ENCODE measurements at places on chromosomes 16 and 17.

GRCh38 chr17:82686366-82687324 is 11.9 kb downstream of the RAB40B start:
- no peak for DNase-seq

DNA sequence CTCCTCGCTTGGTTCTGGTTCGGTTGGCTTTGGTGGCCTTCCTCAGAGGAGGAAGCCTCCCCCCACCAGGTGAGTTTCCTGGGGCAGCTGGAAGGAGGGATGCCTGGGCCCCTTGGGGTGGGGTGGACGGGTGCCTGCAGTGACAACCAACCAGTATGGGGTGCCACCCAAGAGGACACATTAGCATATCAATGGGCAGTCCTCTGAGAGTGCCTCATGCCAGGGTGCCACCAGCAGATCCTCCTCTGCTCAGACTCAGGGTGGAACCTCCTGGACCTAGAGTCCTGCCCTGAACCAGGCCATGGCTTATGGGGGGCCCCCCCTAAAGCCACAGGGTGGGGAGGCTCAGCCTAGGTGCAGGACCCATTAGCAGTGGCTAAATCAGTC is 2.7 kb downstream of the PPP1R1B start:
- no peak for DNase-seq

DNA sequence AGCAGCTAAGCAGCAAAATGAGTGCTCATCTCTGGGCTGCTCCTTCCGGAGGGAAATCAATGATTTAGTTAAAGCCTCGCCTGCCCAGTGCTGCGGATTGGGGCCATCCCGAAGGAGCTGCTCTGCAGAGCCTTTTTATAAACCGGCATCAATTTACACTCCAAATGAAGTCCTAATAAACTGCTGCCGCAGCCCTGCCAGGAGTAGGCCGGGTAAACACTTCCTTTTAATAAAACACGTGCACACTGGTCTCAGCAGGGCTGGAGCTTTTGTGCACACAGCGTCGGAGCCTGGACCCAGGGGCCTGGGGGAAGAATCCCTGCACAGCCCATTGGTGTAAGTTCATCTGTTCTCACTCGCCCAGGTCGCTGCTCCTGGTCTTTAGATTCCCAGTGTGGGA is 79.6 kb upstream of the HS3ST2 start:
- no peak for DNase-seq

DNA sequence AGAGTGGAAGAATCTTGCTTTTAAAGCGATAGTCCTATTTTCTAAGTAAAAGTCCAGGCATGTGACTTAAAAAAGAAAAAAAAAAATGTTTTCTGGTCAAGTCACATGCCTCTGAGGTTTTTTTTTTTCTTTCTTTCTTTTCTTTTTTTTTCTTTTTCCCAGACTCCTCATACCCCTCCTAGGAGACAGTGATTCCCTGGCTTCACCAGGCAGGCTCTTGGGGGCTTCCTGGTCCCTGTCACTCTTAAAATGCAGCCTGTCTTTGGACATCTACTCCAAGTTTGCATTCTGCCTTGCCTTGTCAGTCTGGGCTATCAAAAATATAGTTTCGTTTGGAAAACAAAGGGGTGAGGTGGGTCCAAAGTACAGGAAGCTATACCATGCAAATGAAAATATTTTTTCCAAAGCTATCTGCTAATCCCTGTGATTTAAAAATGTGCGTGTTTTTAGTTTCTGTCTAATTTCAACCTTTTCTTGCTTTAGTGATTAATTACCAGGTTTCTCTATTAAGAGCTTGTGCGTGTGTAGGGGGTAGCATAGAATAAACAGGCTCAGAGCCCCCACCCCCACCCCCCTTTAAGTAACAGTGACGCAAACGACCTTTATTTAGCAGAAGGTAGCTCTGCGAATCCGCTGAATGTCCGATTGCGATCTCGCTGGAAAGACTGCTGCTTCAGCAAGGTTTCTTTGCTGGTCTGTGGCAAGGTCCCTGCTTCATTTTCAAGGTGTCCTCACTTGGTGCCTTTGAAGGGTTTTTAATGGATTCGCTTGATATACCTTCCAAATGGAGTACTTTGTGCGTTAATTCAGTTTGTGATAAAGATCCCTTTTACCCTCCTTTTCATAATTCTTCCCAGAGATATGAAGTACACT is 510.2 kb downstream of the WWOX start:
- DNase-seq: no peak

- no peak for DNase-seq
Measured at GRCh38 chr17:61408151-61409041, 8.8 kb downstream of the TBX2 start.

GRCh38 chr17:4199818-4200402 is 56.9 kb downstream of the CYB5D2 start:
- no peak for DNase-seq

GRCh38 chr17:82703036-82703745 is 4.7 kb upstream of the RAB40B start:
- DNase-seq: no peak

GRCh38 chr17:862582-862981 is 80.4 kb downstream of the MRM3 start:
- no peak for DNase-seq

GRCh38 chr17:8556074-8556473 is 74.5 kb downstream of the MYH10 start:
- no peak for DNase-seq

DNA sequence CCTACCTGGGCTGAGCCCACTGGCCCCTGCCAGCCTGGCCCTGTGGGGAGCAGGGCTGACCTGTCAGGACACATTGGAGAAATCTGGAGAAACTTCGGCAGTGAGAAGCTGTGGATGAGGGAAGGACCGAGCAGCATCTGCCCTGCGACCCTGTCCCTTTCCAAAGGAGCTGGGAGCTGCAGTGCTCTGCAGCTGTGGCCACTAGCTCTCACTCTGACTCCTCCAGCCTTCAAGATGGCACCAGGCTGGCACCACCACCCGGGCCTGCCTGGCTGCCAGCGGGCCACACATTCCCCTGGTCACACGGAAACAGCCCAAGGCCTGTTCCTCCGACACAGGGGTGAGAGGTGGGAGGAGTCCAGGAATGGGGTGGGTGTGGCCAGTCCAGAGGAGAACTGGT is 30.1 kb downstream of the CD300LG start:
- no peak for DNase-seq

DNA sequence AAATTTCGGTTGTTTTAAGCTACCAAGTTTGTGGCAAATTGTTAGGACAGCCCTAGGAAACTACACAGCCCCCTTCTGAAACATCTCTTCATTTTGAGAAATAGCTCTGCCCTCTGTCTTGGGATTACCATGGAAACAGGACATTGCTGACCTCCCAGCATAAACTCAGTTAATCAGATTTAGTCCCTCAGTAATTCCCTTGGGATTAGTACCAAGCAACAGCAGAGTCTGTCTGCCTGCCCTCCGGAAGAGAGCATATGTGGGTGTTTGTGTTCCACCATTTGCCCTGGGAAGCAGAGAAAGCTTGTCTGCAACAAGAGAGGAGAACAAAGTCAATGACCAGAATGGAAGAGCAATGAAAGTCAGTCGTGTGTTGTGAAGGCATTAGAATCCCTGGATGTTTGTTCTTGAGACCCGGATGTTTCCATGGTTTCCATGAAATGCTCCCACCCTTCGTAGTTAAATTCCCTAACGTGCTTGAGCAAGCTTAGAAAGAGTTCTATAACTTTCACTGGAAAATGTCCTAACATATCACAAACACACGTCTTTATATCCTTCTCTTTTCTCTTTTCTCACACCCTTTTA is 26.2 kb downstream of the NUDT7 start:
- DNase-seq: no peak

DNA sequence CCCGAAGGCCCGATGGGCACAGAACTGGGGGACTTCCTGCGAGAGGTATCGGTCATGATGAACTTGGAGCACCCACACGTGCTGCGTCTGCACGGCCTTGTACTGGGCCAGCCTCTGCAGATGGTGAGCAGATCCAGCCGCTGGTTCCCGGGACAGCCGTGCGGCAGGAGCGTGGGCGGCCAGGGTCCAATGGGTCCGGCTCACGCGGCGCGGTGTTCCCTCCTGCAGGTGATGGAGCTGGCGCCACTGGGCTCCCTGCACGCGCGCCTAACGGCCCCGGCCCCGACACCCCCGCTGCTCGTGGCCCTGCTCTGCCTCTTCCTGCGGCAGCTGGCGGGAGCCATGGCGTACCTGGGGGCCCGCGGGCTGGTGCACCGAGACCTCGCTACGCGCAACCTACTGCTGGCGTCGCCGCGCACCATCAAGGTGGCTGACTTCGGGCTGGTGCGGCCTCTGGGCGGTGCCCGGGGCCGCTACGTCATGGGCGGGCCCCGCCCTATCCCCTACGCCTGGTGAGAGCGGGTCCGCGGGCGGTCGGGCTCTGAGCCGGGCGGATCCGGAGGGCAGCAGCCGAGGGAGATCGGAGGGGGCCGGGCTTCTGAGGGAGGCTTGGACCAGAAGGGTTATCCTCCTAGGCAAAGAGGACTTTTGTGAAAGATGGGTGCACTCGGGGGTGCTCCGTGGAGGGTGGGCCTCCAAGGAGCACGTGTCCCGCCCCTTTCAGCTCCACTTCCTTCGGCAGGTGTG is 3.0 kb downstream of the TNK1 start:
- peak; percentile 65 for DNase-seq

DNA sequence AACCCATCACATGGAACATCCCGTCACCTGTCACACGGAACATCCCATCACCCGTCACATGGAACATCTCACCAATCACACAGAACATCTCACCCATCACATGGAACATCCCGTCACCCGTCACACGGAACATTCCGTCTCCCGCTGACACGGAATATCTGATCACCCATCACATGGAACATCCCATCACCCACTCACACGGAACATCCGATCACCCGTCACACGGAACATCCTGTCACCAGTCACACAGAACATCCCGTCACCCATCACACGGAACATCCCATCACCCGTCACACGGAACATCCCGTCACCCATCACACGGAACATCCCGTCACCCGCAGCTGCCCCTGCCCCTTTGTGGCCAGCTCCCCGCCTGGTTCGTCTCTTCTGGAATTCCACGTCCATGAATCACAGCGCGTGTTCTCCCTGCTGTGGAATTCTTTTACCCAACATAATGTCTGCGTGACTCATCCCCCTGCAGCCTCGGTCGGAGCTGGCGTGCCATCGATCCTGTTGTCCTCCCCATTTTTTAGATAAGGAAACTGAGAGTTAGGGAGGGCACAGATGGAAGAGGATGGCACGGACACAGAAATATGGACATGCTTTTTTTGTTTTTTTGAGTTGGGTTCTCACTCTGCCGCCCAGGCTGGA is 5.6 kb downstream of the CPNE7 start:
- DNase-seq: no peak

DNA sequence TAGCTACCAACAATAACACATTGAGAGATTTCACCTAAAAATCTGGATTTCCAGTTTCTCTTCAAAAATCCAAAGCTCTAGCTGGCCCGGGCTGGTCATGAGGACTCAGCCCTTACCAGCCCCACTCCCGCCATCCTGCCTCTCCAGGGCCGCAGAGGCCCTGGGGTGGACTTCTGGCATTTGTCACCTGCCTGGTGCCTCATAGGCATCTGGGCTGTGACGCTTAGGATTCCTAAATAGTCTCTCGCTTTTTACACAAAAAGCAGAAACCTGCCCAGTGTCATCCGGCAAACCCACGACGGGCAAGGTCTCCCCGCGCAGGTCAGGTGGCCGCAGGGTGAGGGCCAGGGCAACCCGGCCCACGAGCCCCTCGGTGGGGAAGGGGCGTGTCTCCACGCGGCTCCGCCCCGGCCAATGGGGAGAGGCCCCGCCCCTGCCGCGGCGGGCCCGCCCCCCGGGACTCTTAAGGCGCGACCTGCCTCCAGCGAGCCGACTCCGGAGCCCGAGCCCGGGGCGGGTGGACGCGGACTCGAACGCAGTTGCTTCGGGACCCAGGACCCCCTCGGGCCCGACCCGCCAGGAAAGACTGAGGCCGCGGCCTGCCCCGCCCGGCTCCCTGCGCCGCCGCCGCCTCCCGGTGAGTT is at the start of gene VASN:
VASN (plus strand) TSS at position 492 of the 644 bp plus-strand sequence. CDS start 9,030 bp downstream, outside the sequence.
- peak; percentile 34 for DNase-seq

GRCh38 chr16:23920899-23921298 is 85.1 kb downstream of the PRKCB start:
- no peak for DNase-seq

DNA sequence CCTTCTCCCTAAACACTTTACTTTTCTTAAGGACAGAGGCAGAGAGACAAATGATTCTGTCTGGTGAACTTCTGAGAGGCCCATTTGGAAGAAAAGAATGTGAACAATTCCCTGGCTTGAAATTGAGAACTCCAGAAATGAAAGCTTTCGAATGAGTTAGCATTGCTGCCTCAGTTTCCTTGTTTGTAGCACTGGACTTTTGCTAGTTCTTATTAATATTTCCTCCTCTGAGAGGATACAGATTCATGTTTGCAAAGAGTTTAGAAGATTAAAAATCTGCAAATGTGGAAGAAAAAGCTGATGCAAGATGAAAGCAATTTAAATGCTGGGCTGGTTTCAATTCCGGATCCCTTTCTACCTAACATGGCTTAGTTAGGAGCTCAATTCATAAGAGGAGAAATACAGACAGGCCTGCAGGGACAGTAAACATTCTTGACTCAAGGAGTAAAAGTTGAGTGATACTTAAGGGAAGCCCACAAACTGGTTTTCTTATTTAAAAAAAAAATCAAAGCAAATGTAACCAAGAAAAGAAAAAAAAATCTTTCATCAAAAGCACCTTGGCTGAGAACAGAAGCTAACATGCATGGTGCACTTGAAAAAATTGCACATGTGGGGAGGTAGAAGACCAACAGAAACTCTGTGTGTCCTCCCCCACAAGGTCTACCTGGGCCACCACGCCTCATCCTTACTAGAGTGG is 27.1 kb downstream of the HNF1B start:
- no peak for DNase-seq

DNA sequence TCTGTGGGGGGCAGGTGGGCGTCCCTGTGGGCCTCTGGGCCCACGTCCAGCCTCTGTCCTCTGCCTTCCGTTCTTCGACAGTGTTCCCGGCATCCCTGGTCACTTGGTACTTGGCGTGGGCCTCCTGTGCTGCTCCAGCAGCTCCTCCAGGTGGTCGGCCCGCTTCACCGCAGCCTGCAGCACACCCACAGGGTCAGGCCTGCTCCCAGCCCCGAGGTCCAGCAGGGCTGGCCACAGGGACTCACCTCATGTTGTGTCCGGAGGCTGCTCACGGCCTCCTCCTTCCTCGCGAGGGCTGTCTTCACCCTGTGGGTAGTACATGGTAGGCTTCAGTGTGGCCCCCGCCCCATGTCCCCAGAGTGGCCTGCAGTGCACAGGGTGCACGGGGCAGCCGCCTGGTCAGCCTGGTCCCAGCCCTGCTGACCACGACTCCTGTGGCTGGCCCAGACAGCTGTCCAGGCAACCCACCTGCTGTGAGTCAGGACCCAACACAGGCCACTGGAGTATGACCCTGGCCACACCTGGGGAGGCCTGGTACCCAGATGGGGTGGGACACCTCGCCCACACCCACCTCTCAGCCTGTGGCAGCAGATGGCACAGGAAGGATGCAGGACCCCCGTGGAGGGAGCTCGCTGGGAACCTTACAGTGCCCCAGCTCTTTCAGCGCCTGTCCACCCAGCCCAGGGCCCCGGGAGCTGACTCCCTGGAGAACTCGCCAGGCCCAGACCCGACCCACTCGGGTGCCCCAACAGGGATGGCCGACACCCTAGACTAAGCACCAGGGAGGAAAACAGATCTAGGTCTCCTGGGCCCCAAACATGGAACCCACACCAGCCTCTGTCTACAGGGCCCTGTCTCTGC is 23.9 kb upstream of the AATK start:
- no peak for DNase-seq

All from stimulated activated CD8-positive, alpha-beta memory T cell treated with anti-CD3 and anti-CD28 coated beads, Interleukin-7, amount 100 ng/mL, for 4 hours (primary cell).